ENCODE measurements at places on chromosomes 2 and 18.

GRCh38 chr2:126513033-126513432 lies 142.9 kb upstream of the GYPC start:
- no peak for DNase-seq

DNA sequence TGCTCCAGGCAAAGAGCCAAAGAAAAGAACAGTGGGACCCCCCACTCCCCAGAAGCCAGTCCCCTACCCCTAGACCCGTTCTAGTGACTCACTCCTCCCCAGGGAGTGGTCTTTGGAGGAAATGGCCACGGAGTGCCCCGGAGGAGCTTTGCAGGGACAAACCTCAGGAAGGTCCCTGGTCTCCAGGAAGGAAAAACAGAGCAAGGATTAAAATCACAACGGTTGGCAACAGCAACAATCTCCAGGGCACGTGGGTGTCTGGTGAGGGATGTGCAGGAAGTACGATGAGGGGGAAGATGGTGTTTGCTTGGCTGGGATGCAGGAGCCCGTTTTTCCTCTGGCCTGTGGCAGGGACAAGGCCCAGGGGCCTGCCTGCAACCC lies 135.0 kb downstream of the SMAD2 start:
- no peak for DNase-seq

- DNase-seq: no peak
Observed at GRCh38 chr2:239359196-239359912, 41.5 kb downstream of the HDAC4 start.

DNA sequence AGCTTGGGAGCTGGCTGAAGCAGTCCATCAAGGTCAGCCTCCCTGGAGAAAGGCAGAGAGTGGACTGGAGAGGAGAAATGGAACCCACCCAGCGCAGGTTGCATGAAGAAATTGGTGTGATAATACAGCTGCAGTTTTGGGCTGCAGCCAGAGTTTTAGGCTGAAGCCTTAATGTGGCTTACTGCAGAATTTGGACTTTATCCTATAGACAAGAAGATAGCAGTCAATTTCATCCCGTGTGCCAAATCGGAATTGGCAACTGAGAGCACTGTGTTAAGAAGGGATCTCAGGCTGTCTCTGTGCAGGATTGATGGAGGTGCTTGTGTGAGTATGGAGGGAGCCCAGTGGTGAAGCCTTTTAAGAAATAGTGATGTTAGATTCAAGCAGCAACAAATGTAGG lies 7.5 kb downstream of the SGPP2 start:
- DNase-seq: no peak

All from stimulated activated CD8-positive, alpha-beta memory T cell treated with anti-CD3 and anti-CD28 coated beads, Interleukin-7, amount 100 ng/mL, for 1 hour (primary cell).